ENCODE measurements at places on chromosomes 5 and 9.

DNA sequence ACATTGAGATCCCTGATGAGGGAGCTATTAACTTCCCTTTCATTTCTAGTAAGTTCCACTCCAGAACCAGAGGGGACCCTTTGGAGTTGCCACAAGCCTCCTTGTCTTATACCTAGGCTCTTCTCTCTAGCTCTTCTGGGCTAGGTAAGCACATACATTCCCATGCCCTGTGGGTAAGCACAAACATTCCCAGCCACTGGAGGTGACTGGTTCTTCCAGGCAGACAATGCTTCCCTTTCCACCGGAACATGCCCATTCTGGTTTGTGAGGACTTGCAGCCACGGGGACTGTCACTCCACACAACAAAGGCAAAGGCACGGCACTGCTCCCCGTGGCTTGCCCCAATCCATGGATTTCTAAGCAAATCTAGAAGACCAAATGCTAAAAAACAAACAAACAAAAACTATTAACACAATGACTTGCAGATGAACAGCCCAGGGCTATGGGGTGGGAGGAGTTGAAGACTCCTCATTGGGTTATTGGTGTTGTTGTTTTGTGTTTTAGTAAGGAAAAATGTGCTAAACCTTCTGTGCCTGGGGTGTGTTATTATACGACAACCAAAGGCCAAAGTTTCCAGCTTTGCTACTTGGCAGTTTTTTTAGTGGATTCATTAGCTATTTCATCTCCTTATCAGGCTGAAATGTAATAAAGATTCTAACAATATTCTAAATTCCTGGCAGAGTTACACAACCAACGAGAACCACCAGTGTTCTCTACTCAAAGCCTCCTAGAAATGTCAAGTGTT, 276.2 kb downstream of the SYK start:
- no peak for DNase-seq

DNA sequence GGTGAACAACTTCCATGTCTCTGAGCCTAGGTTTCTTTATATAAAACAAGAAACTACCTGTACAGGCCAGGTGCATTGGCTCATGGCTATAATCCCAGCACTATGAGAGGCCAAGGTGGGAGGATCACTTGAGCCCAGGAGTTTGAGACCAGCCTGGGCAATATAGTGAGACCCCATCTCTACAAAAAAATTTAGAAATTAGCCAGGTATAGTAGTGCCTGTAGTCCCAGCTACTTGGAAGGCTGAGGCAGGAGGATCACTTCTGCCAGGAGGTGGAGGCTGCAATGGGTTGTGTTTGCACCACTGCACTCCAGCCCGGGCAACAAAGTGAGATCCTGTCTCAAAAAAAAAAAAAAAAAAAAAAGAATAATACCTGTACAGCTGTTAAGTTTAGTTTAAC, 11.1 kb downstream of the FAM13B start:
- DNase-seq, result no peak

- DNase-seq, result no peak
These were observed 10.0 kb downstream of the NTRK2 start for GRCh38 chr9:84679571-84679970.

DNA sequence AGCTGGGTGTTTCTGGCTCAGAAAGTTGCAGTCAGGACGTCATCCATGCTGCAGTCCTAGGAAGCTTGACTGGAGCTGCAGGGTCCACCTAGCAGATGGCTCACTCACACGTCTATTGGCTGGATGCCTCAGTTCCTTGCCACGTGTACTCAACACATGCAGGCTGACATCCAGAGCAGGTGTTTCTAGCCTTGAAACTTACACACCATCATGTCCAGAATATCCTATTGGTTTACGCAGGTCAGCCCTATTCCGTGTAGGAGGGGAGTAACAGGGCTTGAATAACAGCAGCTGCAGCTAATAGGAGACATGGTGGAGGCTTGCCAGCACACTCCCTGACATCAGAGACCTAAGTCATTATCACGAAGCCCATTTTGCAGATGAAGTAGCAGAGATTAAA, 473.5 kb downstream of the ACTL7B start:
- no peak for DNase-seq

GRCh38 chr9:136544548-136544963, 1.3 kb downstream of the NOTCH1 start:
- peak; percentile 85 for DNase-seq

DNA sequence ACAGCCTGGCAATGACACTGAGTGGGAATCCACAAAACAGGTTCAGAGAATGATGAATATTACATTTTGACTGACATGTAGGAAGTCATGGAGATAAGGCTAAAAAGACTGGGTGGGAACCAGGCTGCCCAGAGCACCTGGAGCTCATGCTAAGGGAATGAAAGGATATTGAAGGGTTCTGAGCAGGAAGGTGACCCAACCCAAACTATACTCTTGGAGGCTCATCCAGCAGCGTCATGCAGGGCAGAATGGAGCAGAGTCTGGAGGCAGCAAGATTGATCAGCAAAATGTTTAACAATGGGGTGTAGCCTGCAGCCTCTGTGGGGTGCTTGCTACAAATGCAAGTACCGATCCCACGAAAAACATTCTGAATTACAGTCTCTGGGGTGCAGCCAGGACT, 120.2 kb downstream of the PSD2 start:
- DNase-seq, result peak; percentile 28

DNA sequence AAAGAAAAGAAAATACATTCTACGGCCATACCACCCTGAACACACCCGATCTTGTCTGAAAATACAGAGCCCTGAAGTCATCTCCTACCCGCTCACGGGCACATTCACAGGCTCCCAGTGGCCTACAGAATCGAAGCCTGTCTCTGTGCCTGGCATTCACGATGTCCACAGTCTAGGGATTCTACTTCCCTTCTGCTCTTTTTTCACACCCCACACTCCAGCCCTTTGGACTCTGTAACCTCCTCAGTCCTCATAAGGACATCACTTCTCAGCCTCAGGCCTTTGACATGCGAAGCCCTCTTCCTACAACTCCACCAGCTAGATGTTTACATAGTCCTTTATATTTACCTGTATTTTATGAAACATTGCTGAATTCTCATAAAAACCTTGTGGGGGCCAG, 77.8 kb downstream of the CSNK1A1 start:
- DNase-seq, result no peak

DNA sequence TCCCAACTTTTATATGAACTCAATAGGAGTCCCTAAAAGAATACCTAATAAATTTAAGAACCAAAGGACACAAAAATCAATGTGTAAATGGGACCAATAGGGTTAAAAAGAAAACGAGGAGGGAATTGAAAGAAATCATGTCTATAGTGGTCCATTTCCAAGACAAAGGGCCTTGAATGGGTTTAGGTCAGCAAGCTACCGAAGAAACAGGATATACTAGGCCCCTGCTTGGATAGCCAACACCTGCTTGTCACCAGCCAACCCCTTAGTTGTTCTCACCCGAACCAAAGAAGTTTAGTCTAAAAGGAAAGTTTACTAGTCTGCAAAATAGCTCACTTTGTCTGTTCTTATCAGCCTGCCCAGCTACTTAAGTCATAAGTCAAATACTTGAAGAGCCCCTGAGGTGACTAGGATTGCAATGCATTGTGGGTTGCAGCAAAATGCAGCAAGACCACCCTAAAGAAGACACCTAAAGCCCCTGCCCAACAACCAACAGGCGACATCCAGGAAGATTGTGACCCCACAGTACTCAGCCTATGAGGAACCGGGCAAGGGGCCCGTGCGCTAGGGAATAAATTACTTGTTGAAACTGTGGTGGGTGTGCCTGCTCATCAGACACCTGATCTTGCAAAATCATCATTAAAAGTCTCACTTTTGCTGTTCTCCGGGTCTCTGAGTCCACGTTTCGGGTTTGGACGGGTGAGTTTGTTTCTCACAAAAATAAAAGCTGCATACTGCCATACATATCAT, 183.9 kb upstream of the PPP1R26 start:
- DNase-seq, result no peak

- no peak for DNase-seq
These were observed 78.7 kb downstream of the CRB2 start for GRCh38 chr9:123434619-123435240.

GRCh38 chr9:93261735-93262523, 78.0 kb downstream of the WNK2 start:
- DNase-seq, result peak; percentile 50

- no peak for DNase-seq
These were observed 32.3 kb downstream of the GLRA1 start for GRCh38 chr5:151892393-151892792.

DNA sequence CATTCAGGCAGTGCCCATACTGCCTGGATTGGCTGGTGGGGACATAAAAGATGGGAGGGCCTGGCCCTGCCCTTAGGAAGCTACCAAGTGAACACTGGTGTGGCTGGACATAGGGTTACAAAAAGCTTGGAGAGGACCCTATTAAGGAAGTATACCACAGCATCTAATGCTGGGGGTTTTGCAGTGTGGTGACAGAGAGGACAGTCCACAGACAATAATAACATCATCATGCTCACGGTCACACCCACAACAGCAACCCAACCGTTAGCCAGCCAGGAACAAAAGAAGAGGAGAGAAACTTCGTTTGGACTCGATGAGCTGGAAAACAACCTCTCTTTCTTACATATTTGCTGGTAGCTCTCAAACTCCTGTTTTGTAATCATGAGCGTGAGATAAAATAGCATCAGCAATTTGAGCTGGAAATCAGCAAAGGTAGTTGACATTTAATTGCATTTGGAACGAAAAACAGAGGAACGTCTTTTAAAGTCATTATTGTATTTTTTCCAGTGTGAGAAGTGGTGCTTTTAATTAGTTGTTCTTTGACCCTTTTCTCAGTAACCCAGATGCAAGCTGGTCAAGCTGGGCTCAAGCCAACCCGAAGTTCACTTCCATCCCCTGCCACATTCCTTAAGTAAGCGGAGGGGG, 73.4 kb downstream of the NSG2 start:
- DNase-seq, result no peak

- no peak for DNase-seq
These were observed 45.0 kb downstream of the TENT4A start for GRCh38 chr5:6758236-6758635.

- DNase-seq, result no peak
These were observed 42.7 kb downstream of the LRRC70 start for GRCh38 chr5:62621280-62621679.

GRCh38 chr5:168239325-168239724, 52.1 kb upstream of the WWC1 start:
- DNase-seq, result no peak

DNA sequence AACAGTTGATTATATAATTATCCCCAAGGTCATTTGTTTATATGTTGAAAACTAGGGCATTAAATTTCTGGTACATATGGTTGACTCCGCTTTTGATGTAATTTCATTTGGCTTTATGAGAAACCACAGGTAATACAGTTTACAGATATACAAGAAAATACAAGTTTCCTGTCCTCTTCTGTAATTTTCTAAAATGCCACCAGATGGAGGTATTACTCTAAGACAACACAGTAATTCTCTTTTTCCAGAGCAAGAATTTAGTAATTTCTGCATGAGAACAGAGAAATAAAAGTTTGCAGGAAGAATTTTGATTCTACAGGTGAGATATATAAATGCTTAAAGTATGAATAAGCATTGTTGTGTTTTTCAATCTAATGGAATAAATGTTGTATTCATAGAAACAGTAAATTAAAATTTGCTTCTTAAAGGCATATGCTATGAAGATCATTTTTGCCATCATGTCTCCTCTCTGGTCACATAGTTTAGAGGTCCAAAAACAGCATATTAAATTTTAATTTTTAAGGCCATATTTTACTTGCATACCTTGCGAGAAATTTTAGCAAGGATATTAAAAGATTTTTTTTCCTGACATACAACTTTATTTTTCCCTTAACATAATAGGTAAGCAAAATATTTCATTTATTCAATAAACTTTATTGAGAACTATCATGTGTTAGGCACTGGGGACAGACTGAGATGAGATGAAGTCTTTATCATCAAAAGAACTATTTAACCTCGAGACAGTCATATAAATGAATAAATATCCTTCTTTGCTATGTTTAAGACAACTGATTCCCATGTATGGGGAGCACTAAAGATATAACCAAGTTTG, 22.7 kb downstream of the CHD1 start:
- no peak for DNase-seq

DNA sequence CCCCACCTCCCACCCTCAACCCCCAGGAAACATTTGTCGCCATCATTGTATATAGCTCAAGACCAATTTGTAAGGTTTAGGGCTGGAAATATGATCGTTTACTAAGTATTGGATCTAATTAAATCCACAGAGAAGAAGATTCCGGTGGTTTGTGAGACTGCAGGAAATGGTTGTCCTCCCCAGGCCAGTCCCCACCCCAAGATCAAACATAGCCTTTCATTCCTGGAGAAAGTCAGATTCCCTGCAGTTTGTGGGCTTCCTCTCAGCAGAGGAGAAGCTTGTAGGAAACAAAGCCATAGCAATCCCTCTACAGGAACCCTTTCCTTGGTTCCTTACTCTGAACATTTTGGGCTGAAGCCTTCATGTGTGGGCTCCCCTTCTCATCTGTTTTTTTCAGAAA, 79.2 kb upstream of the TBCA start:
- DNase-seq, result no peak

GRCh38 chr9:71897577-71897976, 13.4 kb downstream of the ABHD17B start:
- DNase-seq, result no peak

GRCh38 chr5:176754376-176754973, 55.9 kb upstream of the UNC5A start:
- DNase-seq, result no peak

DNA sequence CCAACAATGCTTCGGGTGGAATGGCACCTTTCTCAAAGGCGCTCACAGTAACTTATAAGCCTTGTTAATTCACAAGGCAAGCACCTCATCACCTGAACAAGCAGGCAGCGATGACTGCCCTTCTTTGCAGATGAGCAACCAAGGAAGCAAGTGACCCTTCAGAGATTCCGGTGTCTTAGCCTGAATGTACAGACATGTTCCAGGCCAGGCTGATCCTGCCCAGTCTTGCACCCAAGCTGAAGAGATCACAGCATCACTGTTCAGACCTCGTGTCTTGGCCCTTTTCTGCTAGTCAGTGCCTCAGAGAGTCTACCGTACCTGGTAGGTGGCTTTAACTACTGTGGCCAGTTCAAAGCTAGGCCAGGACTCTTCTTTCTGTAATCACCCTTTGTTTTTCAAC, 94.7 kb upstream of the ERCC6L2 start:
- DNase-seq, result no peak
